GM04503 (cell line): ENCODE measurements at places on chromosomes 1 and 21.

GRCh38 chr1:233933339-233933738, 28.9 kb downstream of the SLC35F3 start:
- DNase-seq, result no peak

- DNase-seq, result no peak
Measured at GRCh38 chr1:224922404-224923164, 6.9 kb upstream of the DNAH14 start.

DNA sequence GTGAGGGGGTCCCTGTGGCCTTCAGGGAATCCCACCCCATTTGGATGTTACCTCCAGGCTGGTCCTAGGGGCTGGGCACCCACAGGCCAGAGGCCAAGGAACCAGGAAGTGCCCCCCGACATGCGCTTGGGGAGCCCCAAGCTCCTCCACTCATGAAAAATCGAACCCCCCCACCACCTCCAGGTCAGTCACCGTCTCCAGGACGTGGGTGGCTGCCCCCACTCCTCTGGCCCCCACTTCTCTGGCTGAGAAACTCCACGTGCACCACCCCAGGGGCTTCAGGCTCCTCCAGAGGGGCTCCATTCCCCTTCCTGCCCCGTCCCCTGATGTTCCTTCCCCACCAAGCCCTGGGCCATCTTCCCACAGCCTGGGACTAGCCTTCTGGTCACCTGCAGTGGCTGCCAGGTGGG, 30.5 kb upstream of the POFUT2 start:
- DNase-seq, result no peak

DNA sequence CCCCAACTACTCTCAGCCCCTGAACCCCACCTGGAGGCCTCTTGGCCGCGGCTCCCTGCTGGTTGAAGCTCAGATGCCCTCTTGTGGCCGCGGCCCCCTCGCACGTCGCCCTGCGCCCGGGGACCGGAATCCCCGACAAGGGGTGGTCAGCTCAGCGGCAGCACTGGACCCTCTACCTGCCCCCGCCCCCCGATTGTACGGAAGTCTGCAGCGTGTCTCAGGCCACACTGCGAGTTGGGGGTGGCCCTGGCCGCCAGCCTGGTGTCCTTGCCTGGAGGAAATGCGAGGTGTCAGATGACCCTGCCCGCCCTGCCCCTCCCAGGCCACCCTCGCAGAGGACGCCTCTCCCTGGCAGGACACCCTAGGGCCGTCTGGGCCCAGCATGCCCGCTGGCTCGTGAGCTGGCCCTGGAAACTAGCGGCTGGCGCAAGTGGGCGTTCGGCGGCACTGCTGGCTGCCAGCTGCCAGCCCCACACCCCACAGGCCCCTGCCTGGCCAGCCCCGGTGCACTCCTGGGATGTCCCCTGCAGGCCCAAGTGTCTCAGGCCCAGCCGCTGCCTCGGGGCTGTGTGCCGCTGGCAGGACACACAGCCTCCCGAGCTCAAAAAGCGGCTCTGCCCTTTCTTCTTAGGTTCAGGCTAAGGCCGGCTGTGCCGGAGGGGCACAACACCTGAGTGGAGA, 60.8 kb downstream of the EDN2 start:
- DNase-seq, result no peak

GRCh38 chr1:224894915-224895314, 34.6 kb upstream of the DNAH14 start:
- no peak for DNase-seq

DNA sequence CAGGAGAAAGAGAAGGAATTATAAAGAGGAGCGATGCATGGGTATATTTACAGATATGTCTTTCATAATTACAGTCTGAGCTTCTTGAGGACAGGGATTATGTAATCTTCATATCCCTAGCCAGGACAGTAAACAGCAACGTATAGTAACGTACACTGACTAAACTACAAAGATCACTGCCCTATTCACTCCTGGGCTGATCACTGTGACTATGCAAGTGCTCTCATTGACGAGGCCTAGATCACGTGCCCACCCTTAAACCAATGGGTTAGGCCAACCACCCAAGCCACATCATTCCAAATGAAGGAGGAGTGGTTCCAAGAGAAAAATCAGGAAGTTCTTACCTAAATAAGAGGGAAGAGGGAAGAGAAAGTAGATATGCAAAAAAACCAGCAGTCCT, 18.5 kb downstream of the PIK3R3 start:
- DNase-seq, result no peak
